ENCODE measurements at places on chromosomes 1 and 21.

DNA sequence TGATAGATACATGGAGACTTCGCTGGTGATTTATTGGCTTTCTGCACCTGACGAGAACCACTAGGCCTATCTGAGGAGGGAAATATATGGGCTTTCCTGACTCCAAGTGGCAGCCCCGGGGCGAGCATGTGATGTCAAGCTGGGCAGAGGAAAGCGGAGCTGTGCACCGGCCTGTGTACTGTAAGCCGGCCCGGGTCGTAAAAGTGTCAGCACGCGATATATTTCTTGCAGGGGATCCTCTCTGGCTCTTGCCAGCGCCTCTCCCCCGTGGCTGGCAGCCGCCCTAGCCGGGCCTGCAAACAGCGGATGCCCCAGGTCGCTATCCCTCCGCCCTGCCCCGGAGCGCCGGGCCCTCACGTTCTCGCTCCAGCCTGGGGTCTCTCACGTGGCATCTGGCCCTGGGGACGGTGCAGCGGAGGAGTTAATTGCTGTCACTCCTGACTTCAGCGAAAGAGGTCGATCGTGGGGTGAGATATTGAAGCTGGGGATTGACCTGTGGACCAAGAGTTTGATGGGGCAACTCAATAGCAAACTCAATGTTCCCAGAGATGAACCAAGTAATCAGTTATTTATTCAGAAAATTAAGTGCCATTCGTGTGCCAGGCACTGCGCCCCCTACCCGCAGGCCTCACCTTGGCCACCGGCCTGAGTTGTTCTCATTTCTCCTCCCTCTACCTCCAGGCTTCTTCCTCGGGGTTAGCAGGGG lies 41.0 kb upstream of the HAO2 start:
- DNase-seq = no peak

DNA sequence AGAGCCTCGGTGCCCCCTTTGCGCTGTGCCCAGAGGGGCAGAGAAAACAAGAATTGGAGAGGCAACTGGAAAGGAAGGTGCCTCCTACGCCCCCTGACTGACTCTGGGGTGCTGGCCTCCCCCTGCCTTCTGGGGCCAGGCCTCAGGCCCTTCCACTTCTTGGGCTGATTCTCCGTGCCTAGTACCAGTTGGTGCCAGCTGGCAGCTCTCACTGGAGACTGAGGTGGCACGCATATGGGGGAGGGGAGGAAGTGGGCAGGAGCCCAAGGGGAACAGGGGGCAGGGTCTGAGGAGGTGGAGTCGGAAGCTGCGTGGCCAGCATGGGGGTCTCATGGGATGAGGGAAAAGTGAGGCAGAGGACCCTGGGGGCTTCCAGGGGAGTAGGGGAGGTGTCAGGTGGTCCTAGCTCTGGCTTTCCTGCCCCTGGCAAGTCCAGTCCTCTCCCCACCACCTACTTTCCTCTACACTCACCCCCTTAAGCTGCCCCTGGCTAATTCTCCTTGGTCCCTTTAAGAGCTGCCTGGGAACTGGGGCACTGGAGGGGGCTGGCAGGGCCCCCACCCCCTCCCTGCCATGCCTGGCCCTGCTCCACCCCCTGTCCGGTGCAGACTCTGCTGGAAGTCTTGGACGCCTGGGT lies 6.5 kb upstream of the SEMA4A start:
- no peak for DNase-seq

- no peak for DNase-seq
These were observed 792.3 kb upstream of the ADAMTS5 start for GRCh38 chr21:27759091-27759659.

DNA sequence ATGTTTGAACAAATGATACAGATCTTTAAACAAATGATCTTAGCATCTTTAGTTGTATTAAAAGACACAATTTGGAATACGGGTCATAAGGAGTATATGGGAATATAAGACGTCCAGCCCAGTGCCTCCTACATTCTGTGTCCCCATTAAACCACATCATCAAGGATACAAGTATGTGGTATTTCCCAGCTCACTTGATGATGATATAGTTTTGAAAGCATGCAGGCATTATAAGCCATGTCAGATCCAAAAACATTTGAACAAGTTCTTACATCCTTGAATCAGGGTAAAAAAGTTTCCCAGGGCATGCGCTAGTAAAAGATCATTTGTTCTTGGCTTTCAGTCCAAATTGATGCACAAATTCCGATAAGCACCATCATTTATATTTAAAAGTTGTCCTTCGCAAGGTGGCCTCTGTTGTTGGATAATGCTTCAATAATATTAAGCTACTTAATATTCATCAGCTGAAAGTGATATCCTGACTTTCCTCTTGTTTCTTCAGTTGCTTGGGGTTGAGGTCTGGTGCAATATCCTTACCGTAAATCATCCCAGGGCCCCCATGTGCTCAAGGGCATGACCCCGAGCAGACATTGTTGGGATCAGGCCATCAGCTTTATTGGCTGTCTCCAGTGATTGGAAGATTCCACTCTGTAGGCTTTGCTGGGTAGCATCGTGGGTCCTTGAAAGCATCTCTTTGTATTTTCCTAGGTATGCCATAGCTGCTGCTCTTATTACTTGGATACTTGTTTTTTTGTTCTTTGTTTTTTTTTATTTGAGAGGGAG lies 61.8 kb downstream of the CENPF start:
- no peak for DNase-seq

- no peak for DNase-seq
These were observed 176.7 kb downstream of the TTLL7 start for GRCh38 chr1:83822208-83822607.

DNA sequence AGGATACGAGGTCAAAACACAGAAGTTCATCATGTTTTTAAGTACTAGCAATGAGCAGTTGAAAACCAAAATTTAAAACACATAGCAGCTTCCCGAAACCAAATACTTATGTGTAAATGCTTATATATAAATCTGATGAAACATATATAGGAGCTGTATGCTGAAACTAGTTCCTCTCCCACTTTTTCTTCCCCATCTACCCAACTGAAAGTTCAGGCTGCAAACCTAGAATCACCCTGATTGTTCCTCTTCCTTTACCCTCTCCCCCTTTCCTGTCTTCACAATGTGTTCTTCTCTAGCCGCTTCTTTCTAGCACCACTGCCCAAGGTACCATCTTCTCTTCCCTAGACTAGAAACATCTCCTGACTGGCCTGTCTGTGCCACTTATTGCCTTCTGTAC lies 90.6 kb downstream of the ST3GAL3 start:
- no peak for DNase-seq

DNA sequence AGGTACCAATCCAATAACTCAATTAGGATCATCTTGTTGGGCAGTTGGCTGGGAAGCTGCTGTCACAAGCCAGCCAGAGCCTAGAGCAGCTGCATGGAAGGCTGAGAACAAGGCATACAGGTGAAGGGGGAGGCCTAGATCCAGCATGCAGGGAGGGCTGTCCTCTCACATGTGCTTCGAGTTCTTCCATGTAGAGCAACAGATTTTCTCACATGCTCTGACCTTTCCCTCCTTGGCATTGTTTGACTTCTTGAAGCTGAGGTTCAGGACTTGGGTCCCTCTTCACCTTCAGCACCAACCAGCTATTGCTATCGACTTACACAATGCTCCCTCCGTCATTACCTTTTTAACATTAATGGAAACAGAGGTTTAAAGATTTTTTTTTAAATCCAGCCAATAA lies 257.7 kb downstream of the ATG4C start:
- DNase-seq = no peak

GRCh38 chr1:40449684-40450494 lies at the start of gene ZFP69B:
ZFP69B (plus strand) TSS chr1:40450476; CDS start chr1:40450962, 486 bp downstream.
- peak; percentile 90 for DNase-seq

GRCh38 chr21:31725202-31725839 lies 6.6 kb downstream of the SCAF4 start:
- DNase-seq = no peak

GRCh38 chr21:41108668-41109585 lies 59.0 kb upstream of the BACE2 start:
- DNase-seq = no peak
